RWPE2 (cell line): ENCODE measurements at places on chromosomes 3 and 15.
A peak's percentile ranks its signal among the peaks of the same experiment; 100 is the strongest.

GRCh38 chr15:35713733-35714132, 167.8 kb upstream of the DPH6 start:
- no peak for DNase-seq

DNA sequence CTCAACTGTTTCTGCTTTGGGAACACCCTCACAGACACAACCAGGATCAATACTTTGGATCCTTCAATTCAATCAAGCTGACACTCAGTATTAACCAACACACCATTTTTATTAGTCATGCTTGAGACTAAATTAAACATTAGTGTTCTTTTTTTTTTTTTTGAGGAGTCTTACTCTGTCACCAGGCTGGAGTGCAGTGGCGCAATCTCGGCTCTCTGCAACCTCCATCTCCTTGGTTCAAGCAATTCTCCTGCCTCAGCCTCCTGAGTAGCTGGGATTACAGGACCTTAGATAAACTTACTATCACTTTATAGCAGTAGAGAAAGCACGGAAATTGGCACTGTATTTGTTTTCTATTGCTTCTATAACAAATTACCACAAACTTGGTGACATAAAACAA, 2.0 kb upstream of the RAB11A start:
- no peak for DNase-seq

DNA sequence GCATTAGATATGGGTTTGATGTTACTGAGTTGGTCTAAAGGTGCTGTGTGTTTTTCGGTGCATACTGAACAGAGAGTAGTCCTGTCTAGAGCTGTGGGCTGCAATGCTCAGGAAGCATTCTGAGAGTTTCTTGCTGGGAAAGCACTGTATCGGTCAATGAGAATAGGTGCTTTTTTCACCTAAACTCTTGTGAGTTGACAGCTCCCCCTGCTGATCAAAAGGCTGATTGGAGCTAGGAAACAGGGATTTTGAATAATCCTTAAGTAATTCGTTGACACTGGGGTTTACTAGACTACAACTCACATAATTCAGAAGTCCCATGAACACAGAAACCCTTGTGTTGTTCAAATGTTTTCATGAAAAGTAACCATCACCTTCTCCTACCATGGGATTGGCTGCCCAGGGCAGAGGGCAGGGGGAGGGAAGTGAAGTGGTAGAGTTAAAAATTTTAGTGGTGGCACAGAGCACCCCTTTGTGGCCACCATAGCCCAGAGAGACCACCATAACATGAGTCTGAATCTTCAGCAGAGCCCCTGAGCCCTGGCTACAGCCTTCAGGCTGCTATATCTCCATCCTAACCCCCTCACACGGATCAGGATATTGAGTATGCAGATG, 13.0 kb upstream of the MANF start:
- peak; percentile 18 for DNase-seq

GRCh38 chr3:15955968-15956367, 158.2 kb upstream of the ANKRD28 start:
- no peak for DNase-seq

DNA sequence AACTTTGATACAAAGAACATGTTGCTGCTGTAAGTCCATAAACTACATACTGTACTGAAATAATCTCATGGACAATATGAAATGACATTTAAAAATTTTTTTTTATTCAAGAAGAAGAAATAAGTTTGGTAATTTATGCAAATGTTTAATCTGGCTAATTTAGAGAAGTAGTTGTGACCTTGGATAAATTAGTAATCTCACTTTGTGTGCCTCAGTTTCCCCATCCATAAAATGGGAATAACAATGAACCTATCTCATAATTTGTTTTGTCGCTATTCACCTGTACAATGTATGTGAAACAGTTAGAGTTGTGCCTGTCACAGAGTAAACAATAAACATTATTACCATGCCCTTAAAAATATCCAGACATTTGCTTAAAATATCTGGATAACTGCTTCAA, 15.3 kb upstream of the DPH6 start:
- no peak for DNase-seq

DNA sequence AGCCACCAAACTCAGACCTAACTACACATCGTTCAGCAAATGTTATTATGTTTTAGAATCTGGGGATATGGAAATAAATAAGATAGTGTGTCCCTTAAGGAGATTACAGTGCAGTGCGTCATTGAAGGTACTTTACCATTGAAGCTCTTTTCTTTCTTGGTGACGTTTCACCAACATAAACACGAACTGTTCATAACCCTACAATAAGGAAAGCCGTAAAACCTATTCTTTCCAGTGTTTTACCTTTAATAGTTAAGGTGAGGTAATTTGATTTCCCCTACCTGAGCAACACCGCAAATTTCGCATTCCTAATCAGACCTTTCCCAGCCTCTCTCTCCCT, 826 bp downstream of the CCDC66 start:
- no peak for DNase-seq

DNA sequence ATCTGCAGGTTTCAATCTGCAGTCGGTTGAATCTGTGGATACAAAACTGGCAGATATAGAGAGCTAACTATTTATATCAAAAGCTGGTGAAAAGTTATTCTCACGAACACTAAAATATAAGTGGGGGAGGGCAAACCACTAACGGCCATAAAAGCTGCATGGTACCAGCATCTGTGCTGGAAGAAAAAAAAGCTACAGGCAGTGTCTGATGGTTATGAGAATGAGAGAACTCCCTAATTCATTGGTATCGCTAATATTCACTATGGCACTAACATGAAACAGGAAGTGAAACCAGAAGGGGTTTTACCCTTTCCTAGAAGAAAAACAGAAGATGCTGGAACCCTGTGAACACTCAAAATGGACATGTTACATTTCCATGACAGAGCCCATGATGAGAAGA, 15.9 kb downstream of the CEP70 start:
- DNase-seq: no peak

DNA sequence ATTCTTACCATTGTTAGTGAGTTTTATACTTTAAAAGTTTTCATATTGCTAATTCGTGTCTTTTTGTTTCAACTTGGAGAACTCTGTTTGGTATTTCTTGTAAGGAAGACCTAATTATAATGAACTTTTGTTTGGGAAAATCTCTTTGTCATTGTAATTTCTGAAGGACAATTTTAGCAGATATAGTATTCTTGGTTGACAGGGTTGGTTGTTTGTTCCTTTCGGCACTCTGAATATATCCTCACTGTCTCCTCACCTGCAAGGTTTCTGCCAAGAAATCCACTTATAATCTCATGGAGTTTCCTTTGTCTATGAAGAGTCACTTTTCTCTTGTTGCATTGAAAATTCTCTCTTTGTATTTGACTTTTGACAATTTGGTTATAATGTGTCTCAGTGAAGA, 225.2 kb upstream of the NR2E3 start:
- DNase-seq: no peak

GRCh38 chr3:115657168-115657567, 33.9 kb downstream of the GAP43 start:
- no peak for DNase-seq

GRCh38 chr3:169929830-169930519, 18.6 kb downstream of the SAMD7 start:
- DNase-seq: no peak

GRCh38 chr3:171274222-171274621, 186.0 kb downstream of the TNIK start:
- DNase-seq: no peak

DNA sequence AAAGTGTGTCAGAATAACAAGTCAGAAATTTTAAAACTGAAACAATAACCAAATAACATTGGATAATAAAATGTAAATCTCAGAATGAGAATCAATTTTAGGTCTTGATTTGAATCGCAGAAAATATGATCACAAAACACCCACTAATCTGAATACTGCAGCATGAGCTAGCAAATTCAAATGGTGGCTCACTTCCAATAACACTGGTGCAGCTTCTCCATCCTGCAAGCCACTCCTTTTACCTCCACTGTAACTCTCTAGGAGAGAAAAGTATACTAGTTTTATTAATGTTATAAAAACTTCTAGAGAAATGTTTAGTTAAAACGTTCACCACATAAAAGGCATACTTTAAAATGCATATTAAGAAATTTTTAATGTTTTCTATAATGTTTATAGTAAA, 30.4 kb downstream of the UBE3A start:
- DNase-seq: no peak

GRCh38 chr3:54891540-54891897, 36.3 kb downstream of the LRTM1 start:
- DNase-seq: peak; percentile 92

- no peak for DNase-seq
Measured at GRCh38 chr15:48720646-48721045, 75.1 kb upstream of the FBN1 start.

GRCh38 chr3:72938471-72939265, 50.8 kb downstream of the GXYLT2 start:
- no peak for DNase-seq

DNA sequence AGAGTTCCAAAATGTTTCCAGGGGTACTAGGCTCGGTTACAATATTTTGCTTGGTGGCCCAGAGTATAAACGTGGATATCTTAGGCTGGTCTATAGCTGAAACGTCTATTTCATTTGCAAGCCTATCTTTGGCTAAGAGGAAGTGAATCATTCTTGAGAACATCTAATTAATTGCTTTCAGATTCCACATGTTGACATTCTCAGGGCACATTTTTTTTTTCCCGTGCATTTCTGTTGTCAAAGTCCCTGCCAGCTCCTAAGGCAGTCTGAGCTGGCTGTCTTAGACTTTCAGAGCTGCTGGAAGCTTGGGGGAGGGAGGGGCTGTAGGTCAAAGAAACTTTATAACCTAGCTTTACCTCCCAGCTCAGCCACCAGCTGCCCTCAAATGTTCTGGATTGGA, 23.2 kb upstream of the LAMP3 start:
- no peak for DNase-seq

- DNase-seq: no peak
Measured at GRCh38 chr15:95134431-95135110, 903.2 kb downstream of the MCTP2 start.

DNA sequence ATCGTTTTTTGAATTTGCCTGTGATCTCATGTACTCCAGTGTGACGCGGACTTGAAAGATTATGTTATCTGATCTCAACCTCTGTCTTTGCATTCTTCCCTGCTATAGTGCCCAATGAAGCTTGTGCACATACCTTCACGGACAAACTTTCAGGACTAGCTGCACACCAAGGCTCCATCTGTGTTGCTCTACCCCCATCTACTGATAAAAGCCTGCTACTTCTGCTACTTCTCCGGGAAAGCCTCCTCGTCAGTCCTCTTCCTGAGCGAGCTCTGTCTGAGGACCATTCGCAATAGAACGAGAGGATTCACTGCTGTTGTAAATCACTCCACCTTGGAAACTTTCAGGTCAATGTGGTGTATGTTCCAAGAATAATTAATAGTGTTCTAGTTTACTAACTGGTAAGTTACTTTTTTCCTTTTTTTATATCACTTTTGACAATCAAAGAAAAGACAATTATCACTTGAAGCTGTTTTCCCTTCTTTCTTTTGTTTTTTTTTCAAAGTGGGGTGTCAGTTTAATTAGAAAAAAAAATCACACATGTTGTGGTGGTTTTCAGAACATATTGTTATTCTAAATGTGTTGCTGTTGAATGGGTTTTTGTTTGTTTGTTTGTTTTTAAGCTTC, 217.6 kb downstream of the ARRDC4 start:
- no peak for DNase-seq

- DNase-seq: no peak
Measured at GRCh38 chr3:132867526-132867925, 145.3 kb upstream of the NPHP3 start.

DNA sequence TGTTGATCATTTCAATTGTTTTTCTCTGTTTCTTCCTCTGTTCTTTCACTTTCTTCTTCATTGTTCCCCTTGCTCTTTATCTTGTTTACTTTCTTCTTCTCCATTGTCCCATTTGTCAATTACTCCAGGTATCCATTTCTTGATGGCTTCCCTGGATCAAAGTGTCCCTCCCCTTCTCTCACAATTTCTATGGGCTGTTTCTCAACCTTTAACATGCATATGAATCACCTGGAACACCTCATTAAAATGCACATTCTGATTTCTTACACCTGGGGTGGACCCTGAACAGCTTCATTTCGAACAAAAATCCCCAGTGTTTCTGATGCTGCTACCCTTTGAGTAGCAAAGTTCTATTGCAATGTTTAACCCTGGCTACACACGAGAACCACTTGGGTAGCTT, 454.8 kb downstream of the EPHA6 start:
- DNase-seq: no peak

- no peak for DNase-seq
Measured at GRCh38 chr3:127209840-127210653, 17.1 kb downstream of the PRR23E start.

DNA sequence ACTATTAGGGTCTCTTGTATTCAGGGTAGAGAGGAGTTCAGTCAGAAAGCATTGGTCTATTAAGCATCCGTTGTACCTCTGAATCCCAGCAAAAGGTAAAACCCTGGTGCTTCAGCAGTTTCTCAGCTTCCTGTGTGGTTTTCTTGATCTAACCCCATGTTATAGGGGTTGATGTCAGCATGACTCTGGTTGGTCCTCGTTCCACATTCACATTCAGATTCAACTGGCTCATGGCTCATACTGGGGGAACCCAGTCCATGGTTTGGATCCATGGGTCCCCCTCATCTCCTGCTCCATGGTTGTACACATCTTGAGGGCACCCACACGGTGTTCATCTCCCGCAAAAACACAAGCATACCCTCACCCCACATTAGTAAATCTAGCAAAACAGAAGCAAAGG, 47.7 kb upstream of the C2CD4B start:
- DNase-seq: no peak

DNA sequence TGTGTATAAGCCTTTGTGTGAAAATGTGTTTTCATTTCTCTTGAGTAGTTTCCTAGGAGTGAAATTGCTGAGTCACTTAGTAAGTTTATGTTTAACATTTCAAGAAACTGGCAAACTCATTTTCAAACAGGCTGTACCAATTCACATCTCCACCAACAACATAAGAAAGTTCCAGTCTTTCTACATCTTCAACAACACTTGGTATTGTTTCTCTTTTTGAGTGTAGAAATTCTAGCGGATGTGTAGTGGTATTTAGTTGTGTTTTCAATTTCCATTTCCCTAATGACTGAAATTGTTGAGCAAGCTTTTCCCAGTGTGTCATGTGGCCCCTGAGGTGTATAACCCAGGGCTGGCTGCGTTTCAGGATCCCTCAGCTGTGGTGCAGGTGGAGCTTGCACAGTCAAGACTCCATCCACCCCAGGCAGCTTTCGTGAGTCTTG, 258.5 kb downstream of the PDCD6IP start:
- DNase-seq: no peak

- DNase-seq: no peak
Measured at GRCh38 chr3:11593318-11594034, 50.2 kb downstream of the VGLL4 start.

DNA sequence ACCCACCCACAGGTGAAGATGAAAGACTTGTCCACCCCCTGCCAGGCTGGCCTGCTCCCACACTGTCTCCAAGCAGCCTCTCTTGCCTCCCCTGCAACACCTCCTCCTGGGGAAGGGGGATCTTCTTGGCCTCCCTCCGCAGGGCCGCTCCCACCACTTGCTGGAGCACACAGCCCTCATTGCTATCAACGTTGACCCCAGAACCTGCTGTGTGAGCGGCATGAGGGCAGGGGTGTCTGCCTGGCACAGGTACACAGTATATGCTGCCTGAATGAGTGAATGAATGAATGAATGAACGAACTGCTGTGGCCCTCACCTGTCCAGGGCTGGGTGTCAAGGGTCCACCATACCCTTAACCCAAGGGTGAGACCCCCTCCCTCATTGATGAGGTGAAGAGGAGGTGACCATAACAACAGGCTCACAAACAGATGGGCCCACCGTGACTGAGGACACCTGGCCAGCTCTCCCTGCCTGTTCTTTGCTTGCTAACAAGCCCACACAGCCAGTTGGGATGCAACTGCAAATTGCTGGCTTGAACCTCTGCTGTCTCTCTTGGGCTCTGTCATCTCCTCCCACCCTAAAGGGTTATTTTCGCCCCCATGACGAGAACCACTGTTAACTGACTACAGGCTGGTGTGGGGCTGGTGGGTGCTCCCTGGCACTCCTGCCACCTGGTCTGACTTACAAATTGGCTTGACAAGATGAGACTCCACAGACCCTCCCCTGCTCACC, 22.5 kb downstream of the SLC41A3 start:
- no peak for DNase-seq
